Right renal cortex interstitium (tissue), 3 donors: ENCODE measurements at places on chromosomes 4 and X. TPM values are rescaled to one million over a fixed set of nuclear protein-coding genes. Genes with fewer than 3 reads are reported as not detected.

The RAB39B gene
- polyA plus RNA-seq: 2.8 TPM

The MAGED4B gene
- 48.6 TPM for polyA plus RNA-seq

The F8A1 gene
- 8.4 TPM for polyA plus RNA-seq

The GUCY1B1 gene
- polyA plus RNA-seq: 77.3 TPM

The MAGEB10 gene
- not detected for polyA plus RNA-seq
